Activated naive CD8-positive, alpha-beta T cell treated with anti-CD3 and anti-CD28 coated beads, Interleukin-2, amount 10 ng/mL, durations not matched to agents 7 days and 5 days (primary cell): ENCODE measurements at places on chromosomes 2 and 18.

GRCh38 chr2:147500229-147500628 lies 344.6 kb upstream of the ACVR2A start:
- DNase-seq = no peak

DNA sequence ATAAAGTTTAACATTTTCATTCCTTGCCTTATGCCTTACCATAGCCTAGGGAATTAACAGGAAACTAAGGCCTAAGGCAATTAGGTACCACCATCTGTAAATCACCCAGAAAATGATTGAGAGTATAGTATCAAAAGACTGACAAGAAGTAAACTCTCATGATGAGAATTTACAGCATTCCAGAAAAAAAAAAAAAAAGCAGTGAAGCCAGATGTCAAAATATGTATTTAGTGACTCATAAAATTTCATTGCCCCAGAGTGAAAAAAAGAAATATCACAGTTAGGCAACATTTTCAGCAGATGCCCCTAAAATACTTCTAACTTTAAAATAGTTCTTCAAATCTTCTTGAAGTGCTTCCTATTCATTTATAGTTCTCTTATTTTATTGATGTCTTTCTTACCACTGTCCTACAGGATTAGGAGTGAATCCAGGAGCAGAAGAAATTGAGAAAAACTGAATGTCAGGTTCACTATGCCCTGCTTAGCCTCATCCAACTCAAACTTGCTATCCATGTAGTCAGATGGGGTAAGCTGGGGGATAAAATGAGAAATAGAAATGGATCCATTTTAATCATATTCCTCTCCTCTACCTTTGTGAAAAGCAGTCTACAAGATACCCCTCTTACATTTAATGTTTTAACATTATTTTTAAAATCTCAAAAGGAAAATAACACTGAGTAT lies 57.3 kb upstream of the TANK start:
- no peak for DNase-seq

DNA sequence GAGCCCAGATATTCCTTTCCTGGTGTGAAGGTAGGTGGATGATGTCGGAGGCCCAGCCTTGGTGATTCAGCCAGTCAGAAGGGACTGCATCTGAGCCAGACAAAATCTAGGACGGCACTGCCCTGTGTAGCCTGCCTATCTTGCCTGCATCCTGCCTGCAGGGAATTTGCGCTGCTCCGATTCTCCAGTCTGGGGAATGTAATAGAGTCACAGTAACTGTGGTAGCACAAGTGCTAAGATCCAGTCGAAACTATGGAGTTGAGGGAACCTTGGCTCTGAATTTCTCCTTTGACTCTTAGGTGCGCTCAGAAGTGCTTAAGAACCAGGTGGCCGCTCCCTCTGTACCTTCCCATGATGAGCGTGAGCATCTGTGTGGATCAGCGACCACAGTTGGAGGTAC lies 15.9 kb downstream of the IL36B start:
- no peak for DNase-seq

GRCh38 chr2:238743243-238744065 lies 104.4 kb upstream of the TWIST2 start:
- no peak for DNase-seq

DNA sequence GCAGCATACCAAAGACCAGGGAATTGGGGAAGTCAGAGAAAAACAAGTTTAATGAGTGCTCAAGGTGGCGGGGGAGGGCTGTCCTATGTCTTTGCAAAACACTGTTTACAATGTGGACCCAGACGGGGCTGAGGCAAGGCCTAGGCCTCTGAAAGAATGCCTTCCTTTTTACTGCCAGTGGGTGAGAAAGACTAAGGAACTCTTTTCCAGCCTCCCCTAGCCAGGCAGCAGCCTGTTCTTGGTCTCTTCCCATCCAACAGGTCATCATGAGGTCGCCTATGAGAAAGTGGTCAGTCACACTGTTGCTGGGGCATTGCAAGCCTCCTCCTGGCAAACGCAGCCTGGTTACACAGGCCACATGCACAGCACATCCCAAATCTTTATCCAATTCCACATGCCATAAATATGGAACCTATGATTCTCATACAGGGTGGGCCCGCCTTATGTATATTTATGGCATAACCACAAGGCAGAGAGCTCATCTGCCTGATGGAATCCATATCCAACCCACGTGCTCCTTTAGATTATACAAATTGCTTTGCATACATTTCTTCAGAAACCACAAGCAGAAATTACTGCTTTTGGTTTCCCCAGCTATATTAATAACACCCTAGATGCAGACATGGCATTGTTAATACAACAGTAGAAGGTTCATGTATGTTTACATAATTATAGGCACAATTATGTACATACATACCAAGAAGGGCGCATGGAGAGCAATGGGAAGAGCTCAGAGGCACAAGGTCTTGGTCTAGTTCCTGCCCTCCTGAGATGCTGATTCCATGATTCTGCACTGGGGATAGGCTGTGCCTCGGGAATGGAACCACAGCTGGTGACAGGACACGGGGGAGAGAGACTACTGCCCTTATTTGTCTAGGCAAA lies 48.6 kb downstream of the NRP2 start:
- no peak for DNase-seq

- no peak for DNase-seq
These were observed 634.2 kb downstream of the TSN start for GRCh38 chr2:122389694-122390093.

GRCh38 chr2:230492107-230492506 lies 76.1 kb downstream of the SP100 start:
- DNase-seq = no peak

- peak; percentile 12 for DNase-seq
These were observed 67.1 kb upstream of the CTDP1 start for GRCh38 chr18:79612291-79613108.

DNA sequence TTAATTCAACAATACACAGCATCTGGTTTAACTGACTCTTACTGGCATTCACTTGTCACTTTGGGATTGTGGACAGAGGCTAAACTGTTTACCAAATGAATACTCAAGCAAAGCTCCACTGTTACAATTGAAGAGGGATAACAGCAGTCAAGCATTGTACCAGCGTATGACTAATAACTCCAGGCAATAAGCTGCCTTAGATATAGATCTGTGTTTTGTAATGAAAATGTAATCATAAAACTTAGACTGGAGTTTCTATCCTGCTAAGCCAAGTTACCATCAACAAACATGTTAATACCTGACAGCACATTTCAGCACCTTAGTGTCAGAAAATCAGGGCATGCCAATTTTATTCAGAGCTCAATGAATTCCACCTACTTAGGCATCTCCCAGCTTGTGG lies 889.5 kb downstream of the EPHA4 start:
- no peak for DNase-seq
